Stimulated activated CD4-positive, alpha-beta T cell treated with anti-CD3 and anti-CD28 coated beads, TNF-alpha, amount 100 ng/mL, for 1 hour (primary cell): ENCODE measurements at places on chromosomes 1 and 21.

- DNase-seq, result no peak
Measured at GRCh38 chr1:108502624-108503023, 52.5 kb downstream of the NBPF6 start.

DNA sequence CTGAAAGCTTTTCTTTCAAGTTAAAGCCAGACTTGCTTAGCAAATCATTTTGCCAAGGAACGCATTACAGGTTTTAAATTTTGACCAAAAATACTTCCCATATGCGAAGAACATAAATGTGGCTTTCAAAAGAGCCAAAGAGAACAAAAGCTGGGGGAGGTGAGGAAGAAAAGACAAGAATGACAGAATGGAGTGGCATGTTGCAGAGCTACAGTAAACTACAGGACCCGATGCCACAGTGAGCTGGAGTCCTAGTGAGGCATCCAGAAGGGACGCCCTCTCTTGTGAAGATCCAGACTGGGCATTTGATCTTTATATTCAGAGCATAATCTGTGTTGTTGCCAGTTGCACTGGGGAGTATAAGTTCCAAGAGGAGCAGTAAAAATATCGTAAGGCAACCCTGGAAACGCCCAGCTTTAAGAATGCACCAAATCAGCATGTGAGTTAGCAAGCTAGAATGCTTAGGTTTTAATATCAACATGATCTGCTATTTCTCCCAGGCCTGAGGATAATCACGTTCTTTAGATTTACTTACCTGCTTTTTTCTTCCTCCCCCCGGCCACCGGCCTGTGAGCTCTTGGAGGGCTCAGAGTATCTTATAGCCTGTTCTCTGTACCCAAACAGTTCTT, 48.4 kb upstream of the HOOK1 start:
- DNase-seq, result no peak

GRCh38 chr1:216154063-216154462, 269.2 kb downstream of the USH2A start:
- no peak for DNase-seq

- no peak for DNase-seq
Measured at GRCh38 chr1:44822981-44823451, 14.7 kb downstream of the BTBD19 start.

DNA sequence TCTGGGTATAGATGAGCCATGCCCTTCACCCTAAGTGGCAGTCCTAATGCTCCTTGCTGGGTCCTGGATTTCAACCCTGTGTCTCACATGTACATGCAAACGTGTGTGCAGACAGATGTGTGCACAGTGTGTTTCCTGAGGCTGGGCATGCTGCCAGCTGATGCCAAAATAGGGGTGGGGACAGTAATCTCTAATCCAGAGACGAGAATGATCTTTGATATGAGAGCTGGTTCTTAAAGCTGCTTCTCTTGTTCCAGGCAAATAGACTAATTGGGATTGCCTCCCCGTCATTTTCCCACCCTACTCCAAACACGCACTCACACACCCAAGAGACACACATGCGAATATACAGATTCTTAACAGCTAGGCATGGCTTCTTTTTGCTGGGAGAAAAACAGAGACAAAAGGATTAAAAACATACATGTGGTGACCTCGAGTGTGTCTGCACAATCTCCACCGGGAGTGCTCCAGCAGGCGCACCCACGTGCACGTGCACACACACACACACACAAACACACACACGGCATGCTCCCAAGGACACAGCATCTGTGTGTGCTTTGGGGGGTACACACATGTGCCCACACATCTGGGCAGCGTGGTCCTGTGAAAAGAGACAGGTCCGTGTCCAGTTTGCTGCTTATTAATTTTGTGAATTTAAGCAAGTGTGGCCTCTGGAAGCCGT, 102.1 kb upstream of the ZBTB40 start:
- no peak for DNase-seq
